ENCODE measurements at places on chromosomes 16 and 17.
A peak's percentile ranks its signal among the peaks of the same experiment; 100 is the strongest.

GRCh38 chr17:58702045-58702476 is 9.7 kb downstream of the RAD51C start:
- no peak for DNase-seq

- peak; percentile 10 for DNase-seq
Measured at GRCh38 chr17:64158831-64159590, 29.1 kb upstream of the ERN1 start.

GRCh38 chr17:72236980-72237633 is 116.3 kb downstream of the SOX9 start:
- DNase-seq: no peak

DNA sequence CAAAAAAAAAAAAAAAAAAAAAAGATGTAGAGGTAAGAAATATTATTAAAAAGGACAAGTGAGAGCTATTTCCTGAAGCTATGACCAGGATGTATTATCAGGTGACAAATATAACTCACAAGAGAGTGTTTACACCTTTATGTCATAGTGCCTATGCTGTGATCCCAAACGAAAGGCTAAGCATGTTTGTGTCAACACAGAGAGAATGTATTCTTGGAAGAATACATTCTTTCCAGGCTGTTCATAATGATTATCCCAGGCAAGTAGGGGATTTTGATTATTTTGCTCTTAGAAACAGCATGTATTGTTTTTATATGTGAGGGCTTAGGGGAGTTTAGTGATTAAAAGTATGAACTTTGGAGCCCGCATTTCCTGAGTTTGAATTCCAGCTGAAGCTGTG is 175.0 kb downstream of the SPECC1 start:
- DNase-seq: no peak

DNA sequence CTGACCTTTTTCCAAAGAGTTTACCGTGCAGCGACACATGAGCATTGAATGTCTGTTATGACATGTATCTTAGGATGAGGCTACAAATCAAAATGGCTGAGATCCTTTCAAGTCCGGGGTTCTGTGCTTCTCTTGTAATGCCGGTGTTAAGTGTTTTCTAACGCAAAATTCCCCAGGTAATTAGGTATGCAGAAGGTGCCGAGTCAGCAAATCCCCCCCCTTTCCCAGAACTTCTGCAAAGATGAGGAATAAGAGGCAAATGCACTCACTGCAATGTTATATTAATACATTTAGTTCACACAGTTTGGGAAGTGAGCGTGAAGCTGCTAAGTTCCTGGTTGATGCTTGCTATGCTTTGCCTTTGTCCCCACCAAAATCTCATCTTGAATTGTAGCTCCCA is 36.3 kb upstream of the MLYCD start:
- DNase-seq: no peak

GRCh38 chr17:17440010-17440843 is 36.6 kb upstream of the MED9 start:
- DNase-seq: no peak

- no peak for DNase-seq
Measured at GRCh38 chr17:56599566-56599965, 6.1 kb downstream of the NOG start.

- DNase-seq: no peak
Measured at GRCh38 chr16:79372503-79373184, 227.9 kb downstream of the MAF start.

GRCh38 chr17:59707149-59707970 is at the start of the genes PTRH2 and VMP1:
TSS of gene PTRH2 (minus strand) at chr17:59707430. CDS start at chr17:59697978, 9,452 bp downstream.
TSS of gene VMP1 (plus strand) at chr17:59707654. CDS start at chr17:59731447, 23,793 bp downstream.
- peak; percentile 99 for DNase-seq

GRCh38 chr16:28182801-28183200 is 29.0 kb downstream of the XPO6 start:
- DNase-seq: no peak

DNA sequence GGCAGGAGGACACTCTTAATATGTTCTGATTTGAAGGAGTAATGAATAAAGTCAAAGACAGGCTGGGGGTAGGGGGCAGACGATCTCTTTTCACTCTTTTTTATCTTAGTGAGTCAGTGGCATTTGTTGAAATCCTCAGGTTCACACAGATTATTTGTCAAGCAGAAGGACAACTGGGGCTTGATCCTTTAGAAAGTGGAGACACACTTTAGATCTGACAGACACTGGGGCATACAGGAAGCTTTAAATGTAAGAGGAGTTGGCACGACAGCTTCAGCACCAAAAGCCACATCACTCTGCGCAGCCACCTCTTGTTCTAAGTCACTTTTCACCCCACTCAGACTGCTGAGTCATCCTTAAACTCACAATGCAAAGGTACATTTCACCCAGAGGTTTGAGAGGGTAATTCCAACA is 121.5 kb downstream of the STXBP4 start:
- no peak for DNase-seq

DNA sequence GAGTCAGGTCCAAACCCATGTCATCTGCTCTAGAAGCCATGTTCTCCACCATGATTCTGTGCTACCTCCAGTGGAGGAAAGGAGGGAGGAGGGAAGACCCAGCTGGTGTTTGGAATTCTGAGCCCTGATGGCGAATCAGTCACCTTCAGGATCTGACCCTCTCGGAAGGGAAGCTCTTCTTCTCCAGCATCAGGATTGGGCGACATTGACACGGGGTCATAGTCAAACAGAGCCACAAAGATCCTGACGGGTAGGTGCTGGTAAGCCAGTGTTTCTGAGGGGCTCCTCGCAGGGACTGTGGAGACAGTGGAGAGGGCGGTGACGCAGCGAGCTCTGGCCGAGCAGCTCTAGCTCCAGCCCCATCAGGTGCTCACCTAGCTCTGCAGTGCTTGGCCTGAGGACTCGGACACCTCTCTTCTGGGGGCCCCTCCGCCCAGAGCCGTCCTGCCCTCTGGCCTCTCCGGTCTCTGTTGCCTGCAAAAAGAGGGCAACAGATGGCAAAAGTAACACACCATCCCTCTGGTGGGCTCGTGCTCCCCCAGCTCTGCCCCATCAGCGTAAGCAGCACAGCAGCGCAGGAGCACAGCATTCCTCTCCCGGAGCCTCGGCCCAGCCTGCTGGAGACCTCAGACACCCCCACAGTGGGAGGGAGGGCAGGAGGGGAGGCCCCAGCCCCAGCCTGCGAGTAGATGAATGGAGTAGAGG is 21.0 kb downstream of the TSPOAP1 start:
- DNase-seq: no peak

Measured in foreskin keratinocyte (primary cell).